ENCODE measurements at places on chromosomes 2 and 18. TPM values are rescaled to one million over a fixed set of nuclear protein-coding genes. Genes with fewer than 3 reads are reported as not detected.

DNA sequence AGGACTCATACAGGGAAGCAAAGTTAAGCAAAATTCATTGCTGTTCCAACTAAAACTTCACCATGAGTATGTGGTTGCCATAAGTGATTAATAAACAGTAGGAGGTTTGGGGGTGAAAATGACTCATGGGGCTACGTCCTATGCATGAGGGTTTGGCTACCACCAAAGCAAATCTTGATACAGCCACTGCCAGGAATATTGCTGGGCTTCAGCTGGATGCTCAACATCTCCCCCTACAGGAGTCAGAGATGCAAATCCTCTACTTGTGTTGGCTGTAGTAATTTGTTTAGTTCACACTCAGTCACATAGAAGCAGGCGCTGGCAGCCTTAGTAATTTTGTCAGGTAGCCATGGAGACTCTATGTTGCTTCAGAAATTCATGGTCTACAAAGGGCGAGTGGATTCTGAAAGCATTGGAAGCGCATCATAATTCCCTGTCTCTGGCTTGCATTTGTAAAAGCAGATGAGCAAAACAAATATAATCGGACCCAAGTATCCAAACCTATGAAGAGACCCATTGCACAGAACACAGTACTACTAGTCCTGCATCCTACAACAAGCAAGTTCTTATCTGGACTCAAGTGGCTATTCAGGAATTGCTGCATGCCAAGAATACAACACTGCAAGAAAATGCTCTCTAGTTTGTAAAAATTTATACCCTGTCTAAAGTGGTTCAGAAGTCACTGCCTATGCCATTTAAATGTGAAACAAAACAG lies 76.0 kb downstream of the CD28 start:
- no peaks in the 10 kb centered on the region for H3K36me3 ChIP-seq
- H3K27ac ChIP-seq = no peak overlapping the region
- no peaks in the 10 kb centered on the region for H3K27me3 ChIP-seq
- peak; percentile 61 for DNase-seq

CRYGD gene
- total RNA-seq = not detected

DNA sequence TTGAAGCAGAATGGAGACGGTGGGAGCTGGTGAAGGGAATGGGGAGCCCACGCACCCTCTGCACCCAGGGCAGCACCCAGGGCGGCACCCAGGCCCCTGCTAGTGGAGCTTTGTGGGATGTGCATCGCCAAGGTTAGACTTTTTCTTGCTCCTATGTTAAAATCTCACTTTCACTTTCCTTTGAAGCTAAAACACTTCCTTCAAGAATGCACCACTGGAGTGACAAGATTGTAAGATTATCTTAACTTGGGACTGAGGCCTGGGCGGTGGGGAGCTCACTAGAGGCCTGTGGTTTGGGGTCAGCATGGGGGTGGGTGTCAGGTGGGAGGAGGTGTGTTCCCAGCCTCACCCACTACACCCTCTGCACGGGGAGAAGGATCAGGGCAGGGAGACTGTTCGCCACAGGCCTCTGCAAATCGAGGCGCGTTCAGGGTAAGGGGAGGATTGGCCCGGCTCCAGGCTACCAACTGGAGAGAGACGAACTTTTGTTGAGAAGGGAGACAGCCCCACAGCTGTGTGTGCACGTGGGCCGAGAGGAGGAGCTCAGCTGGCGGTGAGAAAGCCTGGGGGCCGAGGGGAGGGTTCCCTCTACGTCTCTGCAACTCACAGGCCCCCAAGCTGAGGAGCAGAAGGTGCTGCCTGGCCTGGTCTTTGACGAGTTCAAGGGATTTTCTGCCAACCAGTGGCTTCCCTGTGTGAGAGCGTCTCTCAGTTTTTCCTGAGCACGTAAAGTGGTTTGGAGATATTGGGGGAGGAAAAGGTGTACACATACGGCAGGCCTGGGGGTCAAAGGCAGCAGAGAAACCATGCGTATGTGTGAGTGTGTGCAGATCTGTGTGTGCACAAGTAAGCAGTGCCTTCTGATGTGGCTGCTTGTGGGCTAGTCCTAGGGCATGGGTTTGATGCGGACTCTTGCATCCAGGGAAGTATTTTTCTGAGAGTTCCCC lies 147.7 kb downstream of the KLHL29 start:
- no peak for DNase-seq
- no peak overlapping the region for H3K27ac ChIP-seq
- H3K4me3 ChIP-seq = no peak overlapping the region
- no peaks in the 10 kb centered on the region for H3K36me3 ChIP-seq
- no peaks in the 10 kb centered on the region for H3K4me1 ChIP-seq
- H3K27me3 ChIP-seq = no peaks in the 10 kb centered on the region

DNA sequence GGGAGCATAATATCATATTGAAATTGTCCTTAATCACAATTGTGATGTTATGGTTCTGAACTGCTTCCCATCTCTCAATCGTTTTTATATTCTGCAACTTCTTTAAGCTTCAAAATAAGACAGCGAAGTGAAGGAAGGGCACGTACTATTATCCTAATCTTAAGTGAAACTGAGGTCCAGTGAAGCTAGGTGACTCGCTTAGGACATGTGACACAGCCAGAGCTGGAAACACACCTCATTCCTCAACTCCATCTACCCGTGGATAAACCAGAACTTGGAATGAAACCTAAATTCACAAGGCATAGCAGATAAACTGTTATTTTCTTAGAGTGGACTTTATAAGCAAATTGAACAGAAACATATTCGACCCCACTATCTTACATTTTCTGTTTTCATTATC lies 191.2 kb upstream of the PXDN start:
- no peaks in the 10 kb centered on the region for H3K4me1 ChIP-seq
- no peaks in the 10 kb centered on the region for H3K36me3 ChIP-seq
- H3K27me3 ChIP-seq = peaks cover 21% of the 10 kb centered on the region
- no peak for DNase-seq
- H3K27ac ChIP-seq = no peak overlapping the region

TMEM169 gene
- 0.42 TPM for total RNA-seq

SPRED2 gene
- total RNA-seq = 62.6 TPM
